Substantia nigra (tissue), 51 donors: ENCODE measurements at places on chromosomes 16 and 17.

DNA sequence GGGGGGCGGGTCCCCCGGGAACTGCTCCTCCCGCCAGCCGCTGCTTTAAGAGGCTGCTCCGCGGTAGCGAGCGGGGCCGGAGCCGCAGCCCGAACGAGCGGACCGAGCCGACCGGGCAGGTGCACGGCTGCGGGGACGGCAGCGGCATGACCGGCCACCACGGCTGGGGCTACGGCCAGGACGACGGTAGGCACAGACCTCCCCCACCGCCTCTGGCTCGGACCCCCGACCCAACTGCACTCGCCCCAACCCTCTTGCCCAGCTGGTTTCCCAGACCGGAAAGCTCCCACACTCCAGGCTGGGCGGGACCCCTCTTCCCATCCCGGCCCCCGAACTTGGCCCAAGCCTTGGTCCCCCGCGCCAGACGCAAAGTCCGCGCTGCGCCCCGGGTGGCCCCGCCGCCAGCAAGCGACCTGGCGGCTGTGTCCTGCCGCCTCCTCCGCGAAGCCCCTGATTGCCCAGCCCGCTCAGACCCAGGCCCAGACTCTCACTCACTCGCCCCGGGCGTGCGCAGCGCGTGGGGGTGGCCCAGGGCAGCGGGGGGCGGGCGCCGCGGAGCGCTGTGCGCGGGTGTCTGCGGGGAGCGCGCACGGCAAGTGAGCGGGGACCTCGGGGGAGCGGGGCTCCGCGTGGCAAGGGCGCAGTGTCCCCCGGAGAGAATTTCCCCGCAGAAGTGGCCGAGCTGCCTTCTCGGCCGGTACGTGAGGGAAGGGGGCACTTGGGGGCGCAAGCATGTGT is at the start of gene CA7:
TSS of gene CA7 (plus strand) at position 73 of the 738 bp plus-strand sequence. CDS start at position 147, 74 bp downstream.
- no peak for DNase-seq

DNA sequence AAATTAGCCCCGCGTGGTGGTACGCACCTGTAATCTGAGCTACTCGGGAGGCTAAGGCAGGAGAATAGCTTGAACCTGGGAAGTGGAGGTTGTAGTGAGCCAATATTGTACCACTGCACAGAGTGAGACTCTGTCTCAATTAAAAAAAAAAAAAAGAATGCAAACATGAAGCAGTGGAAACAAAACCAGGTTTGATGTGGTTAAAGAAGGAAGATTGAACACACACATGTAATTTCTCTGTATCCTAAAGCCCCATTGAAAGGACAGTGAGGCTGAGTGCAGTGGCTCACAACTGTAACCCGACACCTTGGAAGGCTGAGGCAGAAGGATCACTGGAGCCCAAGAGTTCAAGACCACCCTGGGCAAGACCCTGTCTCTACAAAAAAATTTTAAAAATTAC is 26.5 kb upstream of the SBK1 start:
- no peak for DNase-seq

- no peak for DNase-seq
Observed at GRCh38 chr16:78871241-78871640, 729.3 kb downstream of the MAF start.

DNA sequence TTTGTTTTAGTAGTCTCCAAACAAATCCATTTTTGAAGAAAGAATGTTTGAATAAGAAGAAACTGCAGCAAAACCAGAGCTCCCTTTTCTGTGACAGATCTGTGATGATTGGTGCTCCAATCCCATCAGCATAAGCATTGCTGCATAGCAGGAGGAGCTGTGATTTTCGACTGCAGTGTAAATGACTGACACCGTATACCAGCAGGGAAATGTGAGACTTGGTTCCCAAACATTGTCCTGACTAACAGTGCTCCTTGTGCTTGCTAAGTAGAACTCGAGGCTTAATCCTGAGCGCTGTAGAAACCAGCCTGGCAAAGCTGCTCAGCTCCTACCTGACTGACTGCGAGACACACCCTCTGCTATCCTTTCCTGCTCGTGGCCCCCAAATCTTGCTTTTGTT is 57.2 kb downstream of the NUP93 start:
- no peak for DNase-seq

DNA sequence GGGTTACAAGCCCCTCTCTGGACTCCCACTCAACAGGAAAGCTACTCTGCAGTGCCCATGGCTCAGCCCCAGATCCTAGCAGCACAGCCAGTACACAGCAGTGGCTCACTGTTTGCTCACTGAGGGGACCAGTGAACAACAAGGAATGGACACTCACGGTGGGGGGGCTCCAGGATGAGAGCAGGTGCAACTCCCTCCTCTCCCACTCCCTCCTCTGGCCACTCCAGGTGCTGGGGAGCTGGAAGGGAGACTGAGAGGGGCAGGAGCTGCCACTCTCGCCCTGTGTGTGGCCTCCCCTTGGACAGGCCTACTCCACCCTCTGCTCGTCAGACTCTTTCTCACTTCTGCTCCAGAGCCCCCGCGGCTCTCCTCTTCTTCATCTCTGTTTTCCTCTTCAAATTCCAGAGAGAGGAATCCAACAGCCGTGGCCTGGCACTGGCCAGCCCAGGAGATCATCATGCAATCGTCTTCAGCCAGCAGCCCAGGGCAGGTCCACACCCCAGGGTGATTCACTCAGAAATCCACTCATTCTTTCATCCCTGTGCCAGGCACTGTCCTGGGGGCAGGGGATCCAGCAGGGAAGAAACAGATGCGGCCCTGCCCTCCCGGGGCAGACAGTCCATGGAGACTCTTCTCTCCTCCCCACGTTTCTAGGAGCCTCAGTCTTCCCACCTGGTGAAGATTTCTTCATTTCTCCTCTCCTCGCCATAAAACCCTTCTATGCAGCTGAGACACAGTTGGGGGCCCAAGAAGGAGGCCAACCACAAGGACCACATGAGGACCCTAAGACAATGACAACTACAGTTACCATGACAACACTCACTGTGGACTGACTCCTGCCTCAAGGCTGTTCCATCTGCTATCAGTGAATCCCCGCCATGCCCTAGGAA is 30.7 kb downstream of the CFAP20 start:
- DNase-seq: no peak

DNA sequence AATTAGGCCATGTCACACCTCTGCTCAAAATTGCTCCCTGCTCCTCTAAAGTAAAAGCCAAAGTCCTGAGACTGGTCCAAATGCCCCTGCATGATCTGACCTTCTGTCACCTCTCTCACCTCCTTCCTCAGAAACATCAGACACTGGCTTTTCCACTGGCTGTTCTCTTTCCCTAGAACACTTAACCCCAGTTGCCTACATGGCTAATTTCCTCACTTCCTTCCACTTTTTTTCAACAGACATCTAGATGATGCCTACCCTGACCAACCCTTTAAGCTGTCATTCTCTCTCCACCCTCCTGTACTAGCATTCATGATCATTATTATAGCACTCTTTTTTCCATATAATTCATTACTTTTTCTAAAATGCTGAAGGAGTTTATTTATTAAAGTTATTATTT is 31.0 kb downstream of the CCT6B start:
- no peak for DNase-seq

DNA sequence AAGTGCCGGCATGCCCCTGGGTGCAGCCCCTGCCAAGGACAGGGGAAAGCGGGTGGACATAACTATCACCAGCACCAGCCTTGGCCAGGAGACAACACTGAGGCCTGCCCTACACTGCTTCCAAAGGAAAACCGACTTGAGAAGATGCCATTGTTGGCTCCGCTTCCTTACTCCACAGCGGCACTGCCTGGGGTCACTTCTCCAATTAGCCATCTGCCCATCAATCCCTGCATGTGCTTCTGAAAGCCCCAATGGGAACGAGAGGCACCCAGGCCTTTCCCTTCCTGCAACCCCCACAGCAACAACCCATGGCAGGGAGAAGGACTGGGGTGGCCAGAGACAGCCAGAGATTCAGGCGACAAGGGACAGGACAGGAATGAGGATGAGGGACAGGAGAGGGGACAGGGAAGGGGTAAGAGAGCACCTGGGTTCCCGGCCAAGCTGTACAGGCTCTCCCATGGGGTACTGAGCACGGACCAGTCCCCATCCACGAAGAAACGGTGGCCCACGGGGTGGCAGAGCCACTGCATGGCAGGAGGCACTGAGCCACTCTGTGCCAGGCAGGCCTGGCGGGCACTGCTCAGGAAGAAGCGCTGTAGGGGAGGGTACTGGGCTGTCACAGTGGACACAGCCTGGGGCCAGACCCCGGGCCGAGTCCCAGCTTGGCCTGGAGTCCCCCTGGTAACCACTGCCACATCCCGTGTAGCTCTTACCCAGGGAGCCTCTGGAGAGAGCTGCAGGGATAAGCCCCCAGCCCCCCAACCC is 21.2 kb downstream of the SREBF1 start:
- DNase-seq: no peak

- no peak for DNase-seq
Observed at GRCh38 chr17:46874906-46875305, 23.5 kb downstream of the WNT9B start.

GRCh38 chr17:69048634-69049033 is 12.1 kb downstream of the ABCA9 start:
- DNase-seq: no peak

- peak; percentile 32 for DNase-seq
Observed at GRCh38 chr17:39653662-39654331, 11.4 kb upstream of the TCAP start.

DNA sequence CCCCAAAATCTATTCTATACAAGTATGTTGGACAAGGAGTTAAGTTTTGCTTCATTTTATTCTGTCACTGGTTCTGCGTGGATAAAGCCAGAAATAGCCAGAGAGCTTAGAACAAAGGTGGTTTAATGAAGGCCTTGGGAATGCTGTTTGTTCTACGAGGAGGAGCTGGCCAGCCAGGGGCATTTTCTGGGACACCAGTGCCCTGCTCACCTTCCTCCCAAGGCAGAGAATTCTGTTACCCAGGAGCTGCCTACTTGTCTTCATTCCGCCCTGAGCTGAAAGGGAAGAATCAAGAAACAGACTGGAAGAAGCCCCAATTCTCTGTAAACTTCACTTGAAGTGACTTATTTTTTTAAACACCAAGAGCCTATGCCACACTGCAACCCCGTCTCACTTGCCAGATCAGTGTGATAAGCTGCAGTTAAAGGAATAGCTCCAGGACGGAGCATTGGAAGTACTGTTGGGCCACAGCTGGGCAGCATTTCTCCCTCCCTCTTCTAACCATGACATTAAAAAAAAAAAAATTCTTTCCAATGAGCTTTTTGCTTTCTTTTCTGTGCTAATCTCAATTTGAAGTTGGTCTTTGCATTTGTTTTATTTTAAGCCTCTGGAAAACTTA is 149.8 kb upstream of the DYNLRB2 start:
- DNase-seq: peak; percentile 7

- DNase-seq: no peak
Observed at GRCh38 chr16:13951611-13952010, 31.7 kb downstream of the ERCC4 start.

GRCh38 chr16:57235128-57236021 is 9.7 kb upstream of the ARL2BP start:
- DNase-seq: no peak

DNA sequence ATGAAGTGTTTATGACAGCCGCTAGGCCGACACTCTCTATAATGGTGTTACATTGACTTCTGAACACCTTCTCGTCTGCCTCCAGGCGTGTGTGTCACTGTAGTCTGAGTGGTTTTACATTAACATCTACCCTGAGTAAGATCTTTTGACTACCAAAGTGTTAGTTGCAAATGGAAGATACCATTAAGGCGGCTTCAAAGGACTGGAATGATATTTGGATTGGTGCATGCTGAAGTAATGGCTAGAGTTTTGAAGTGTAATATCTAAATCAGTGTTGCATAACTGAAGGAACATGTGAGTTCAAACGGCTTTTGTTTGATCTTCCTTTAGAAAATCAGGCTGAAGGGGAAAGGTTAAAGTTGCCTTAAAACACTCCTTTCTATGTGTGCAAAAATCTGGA is 52.2 kb downstream of the BCAS3 start:
- no peak for DNase-seq

GRCh38 chr17:1179112-1179817 is 516 bp downstream of the ABR start:
- no peak for DNase-seq

GRCh38 chr17:20203018-20203417 is 193.9 kb downstream of the SPECC1 start:
- DNase-seq: no peak

- DNase-seq: no peak
Observed at GRCh38 chr17:44572801-44573200, 15.5 kb downstream of the FZD2 start.

DNA sequence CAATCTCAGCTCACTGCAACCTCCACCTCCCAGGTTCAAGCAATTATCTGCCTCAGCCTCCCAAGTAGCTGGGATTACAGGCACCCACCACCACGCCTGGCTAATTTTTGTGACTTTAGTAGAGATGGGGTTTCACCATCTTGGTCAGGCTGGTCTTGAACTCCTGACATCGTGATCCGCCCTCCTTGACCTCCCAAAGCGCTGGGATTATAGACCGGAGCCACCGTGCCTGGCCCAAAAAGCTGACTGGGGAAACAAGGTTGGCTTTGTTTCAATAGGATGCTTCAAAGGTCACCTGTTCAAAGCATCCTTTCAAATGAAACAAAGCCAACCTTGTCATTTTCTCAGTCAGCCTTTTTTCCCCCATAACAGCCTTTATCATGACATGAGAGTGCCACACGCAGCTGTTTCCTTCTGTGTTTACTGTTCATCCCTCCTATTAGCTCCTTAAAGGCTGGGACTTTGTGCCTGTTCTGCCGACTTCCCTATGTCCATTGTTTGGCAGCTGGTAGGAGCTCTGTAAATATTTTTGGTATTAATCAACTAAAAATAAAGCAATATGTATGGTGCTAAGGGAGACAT is 51.1 kb downstream of the ADAMTS18 start:
- DNase-seq: no peak

DNA sequence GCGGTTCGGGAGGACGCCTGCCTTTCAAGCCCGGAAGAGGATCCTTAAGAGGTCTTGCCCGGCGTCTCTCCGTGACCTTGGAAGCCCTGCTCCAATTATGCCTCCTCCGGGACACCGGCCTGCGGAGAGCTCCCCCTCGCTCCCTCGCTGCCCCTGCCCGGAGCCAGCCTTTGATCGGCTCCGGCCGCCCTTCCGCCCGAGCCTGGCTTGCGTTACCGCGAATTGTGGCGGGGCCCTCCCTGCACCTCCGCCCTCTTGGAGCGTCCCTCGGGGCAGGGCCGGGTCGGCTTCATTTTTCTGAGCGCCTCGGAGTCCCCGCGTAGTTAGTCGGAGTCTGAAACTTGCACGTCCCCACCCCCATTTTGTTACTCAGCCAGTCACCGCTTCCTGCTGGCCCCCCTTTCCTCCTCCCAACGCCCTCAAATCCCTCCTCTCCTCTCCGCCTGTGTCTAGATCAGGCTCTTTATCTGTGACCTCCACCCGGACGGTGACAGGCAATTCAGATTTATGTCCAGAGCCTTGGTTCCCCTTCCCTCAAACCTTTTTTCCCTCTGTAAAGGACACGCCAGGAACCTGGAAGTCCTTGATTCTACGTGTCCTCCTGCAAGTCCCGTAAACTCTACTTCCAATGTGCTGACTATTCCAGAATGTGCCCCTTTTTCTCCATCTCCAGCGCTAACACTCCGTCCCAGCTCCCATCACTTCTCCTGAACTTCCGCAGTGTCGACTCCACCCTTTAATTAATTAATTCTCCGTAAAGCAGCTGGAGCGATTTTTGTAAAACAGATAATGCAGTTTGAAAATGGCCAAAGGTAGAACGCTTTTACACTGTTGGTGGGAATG is 569 bp upstream of the RABEP2 start:
- DNase-seq: peak; percentile 90
